ENCODE measurements at places on chromosomes 6 and 20. TPM values are rescaled to one million over a fixed set of nuclear protein-coding genes. Genes with fewer than 3 reads are reported as not detected.

Gene ENPP3
- 0.15 TPM for total RNA-seq

Gene PROKR2
- total RNA-seq = not detected

Gene DEFB124
- not detected for total RNA-seq

Gene RBM24
- 0.29 TPM for total RNA-seq

Gene STAU1
- total RNA-seq = 74.3 TPM

Gene PLCG1
- 64.6 TPM for total RNA-seq

Gene OR12D3
- total RNA-seq = not detected

Gene PLEKHG1
- 6.3 TPM for total RNA-seq

Gene RIPPLY2
- 0.29 TPM for total RNA-seq

Gene TINAG
- total RNA-seq = not detected

Gene PIM1
- 20.7 TPM for total RNA-seq

Data from smooth muscle cell of trachea (primary cell).